CD4-positive, alpha-beta T cell treated with Interleukin-12 subunit alpha and Interleukin-12 subunit beta, for 1 hour (primary cell): ENCODE measurements at places on chromosomes 4 and X.

- DNase-seq: no peak
Observed at GRCh38 chr4:29467044-29467717, 1253.0 kb upstream of the PCDH7 start.

- DNase-seq: no peak
Observed at GRCh38 chr4:115229873-115230272, 116.5 kb upstream of the NDST4 start.

DNA sequence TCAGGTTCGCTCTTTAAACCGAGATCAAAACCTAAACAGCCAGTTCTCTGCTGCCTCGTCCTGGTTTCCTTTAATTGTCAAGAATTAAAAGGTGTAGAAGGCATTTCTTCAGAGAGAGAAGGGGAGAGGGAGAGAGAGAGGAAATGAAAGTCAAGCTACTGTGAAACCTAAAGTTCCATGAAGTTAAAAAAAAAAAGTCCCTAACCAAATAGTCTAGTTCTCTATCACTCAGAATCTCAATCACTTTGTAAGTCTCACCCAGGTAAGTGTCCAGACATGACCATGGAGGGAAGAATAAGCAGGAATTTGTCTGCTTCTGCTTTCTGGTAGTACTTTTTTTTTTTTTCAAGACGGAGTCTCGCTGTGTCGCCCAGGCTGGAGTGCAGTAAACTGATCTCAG lies 18.8 kb upstream of the SMIM14 start:
- no peak for DNase-seq

DNA sequence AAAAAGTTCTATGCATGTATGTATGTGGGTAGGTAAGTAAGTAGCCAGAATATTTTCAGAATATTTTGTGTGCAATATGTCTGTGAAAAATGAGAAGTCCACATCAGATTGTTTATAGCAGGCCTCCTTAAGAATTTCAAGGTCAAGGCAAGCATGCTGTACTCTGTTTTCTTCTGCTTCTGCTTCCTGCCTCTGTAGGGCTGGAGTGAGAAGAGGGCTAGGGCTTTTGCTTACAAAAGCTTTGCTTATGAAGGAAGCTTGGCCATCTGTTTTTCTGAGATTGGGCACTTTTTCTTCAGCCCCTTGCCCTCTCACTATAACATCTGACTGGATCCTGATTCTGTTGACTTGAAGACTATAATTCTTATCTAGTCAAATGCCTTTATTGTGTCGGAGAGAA lies 150.4 kb downstream of the EMCN start:
- DNase-seq: no peak

GRCh38 chr4:67933038-67933437 lies 30.3 kb downstream of the TMPRSS11A start:
- no peak for DNase-seq
